Muscle of leg (tissue), 16 donors: ENCODE measurements at places on chromosomes 5 and 9. TPM values are rescaled to one million over a fixed set of nuclear protein-coding genes. Genes with fewer than 3 reads are reported as not detected.

TPRN gene
- polyA plus RNA-seq = 7.8 TPM

SLC26A2 gene
- polyA plus RNA-seq = 10.1 TPM

GRCh38 chr5:81553567-81554212, 159.8 kb upstream of the ACOT12 start:
- peak overlapping the region; percentile 39 for H3K27ac ChIP-seq
- H3K4me1 ChIP-seq = no peaks in the 10 kb centered on the region
- no peak overlapping the region for H3K4me3 ChIP-seq
- no peaks in the 10 kb centered on the region for H3K27me3 ChIP-seq

MGAT4B gene
- 68.7 TPM for polyA plus RNA-seq

PHF24 gene
- polyA plus RNA-seq = 0.54 TPM

SLCO4C1 gene
- polyA plus RNA-seq = 1.6 TPM

GRCh38 chr9:34540827-34541226, 18.0 kb upstream of the ENHO start:
- H3K27ac ChIP-seq = no peak overlapping the region
- DNase-seq = no peak
- H3K4me3 ChIP-seq = no peak overlapping the region
- H3K27me3 ChIP-seq = peaks cover 14% of the 10 kb centered on the region

- no peak overlapping the region for H3K27ac ChIP-seq
- H3K27me3 ChIP-seq = no peaks in the 10 kb centered on the region
- H3K4me1 ChIP-seq = no peaks in the 10 kb centered on the region
- no peak overlapping the region for H3K4me3 ChIP-seq
- DNase-seq = no peak
- H3K36me3 ChIP-seq = no peaks in the 10 kb centered on the region
Measured at GRCh38 chr9:98234245-98234825, 21.1 kb downstream of the TBC1D2 start.

DNA sequence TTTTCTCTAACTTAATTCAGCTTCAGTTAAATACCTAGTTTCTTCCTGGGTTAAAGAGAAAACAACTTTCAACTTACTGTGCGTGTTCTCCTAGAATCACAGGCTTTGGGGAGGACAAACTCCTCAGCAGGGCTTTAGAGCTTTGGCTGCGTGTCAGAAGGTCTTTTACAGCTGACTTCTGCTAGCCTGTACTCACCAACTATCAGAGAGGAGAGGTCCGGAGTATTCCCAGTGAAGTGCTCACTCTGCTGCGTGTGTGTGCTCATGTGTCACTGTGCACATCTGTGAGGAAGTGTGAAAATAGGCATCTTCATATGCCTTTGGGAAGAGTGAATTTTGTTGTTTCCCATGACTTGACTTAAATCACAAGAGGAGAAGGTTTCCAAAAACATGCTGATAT, 423.2 kb upstream of the SGCD start:
- peak overlapping the region; percentile 2 for H3K27ac ChIP-seq
- no peaks in the 10 kb centered on the region for H3K27me3 ChIP-seq
- no peaks in the 10 kb centered on the region for H3K36me3 ChIP-seq
- no peak overlapping the region for H3K4me3 ChIP-seq
- DNase-seq = peak; percentile 67

GRCh38 chr5:131067636-131068035, 97.4 kb downstream of the HINT1 start:
- H3K36me3 ChIP-seq = no peaks in the 10 kb centered on the region
- DNase-seq = no peak
- no peaks in the 10 kb centered on the region for H3K4me1 ChIP-seq

DNA sequence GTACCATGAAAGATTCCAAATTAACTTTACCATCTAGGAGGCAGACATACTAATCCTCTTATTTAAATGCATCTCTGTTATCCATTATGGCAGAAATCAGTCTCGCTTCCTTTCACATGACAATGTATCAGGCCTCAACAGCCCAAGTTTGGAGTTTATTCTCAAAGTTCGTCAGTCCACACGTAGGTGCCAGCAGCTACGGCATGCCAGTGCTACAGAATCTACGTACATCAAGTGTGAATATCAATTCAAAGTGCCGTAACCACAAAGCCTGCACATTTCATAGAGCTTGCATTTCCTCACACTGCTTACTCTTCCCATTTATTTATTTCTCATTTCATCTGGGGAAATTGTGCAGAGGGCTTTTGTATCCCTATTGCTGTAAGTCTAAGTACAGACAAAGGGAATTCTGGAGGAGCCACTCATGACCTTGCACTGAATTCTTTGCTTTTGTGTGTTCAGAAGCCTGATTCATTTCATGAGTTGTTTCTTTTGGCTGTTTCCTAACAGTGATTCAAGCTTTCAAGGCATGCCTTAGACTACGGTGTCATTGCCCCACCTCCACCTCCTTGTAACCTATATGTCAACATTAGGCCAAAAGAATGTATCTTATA, 10.0 kb downstream of the ENC1 start:
- peak; percentile 44 for DNase-seq
- H3K27ac ChIP-seq = peak overlapping the region; percentile 45
- H3K36me3 ChIP-seq = peaks cover 52% of the 10 kb centered on the region

DNA sequence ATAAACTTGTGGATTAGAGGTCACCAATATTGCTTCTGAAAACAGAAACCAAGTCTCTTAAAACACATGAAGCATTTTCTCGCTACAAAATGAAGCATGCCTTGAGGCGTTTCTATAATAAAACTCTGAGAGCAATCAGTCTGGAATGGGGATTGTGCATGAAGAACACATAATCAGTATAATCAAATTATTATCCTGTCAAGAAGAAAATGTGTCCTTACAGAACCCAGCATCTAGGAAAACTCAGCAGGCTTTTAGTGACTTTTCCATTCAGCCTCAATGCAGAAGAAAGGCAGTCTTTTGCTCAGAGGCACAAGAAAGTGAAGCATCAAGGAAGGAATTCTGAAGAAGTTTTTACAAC, 121.9 kb downstream of the CDH18 start:
- no peaks in the 10 kb centered on the region for H3K36me3 ChIP-seq
- H3K4me1 ChIP-seq = no peaks in the 10 kb centered on the region
- no peak for DNase-seq
- no peak overlapping the region for H3K4me3 ChIP-seq

DNA sequence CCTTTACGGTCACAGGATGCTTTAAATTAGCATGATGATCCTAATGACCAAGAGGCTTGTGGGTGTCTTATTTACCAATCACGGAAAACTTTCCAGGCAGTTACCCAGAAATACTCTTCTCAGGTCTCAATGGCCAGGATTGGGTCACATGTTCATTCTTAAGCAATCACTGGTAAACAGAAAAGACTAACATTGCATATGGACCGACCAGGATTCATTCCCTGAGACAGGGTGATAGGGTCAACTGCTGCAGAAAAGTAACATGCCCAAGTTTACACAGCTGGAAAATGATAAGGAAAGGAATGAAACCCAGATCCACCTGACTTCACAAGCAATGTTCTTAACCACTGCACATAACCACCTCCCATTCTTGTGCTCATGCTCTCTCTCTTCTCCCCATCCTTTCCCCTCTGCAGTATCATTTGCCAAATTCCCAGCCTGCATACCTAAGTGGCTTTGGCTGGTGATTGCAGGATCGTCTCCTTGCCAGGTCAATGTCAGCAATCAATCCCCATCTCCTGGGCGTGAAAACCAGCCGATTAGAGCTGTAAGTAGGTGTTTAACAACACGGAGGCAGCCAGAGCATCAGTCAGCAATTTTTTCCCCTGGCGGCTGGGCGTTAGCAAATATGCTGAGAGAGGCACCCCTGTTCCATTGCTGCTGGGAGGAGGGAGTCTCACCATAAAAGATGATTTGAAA, 219.4 kb downstream of the NMUR2 start:
- peak; percentile 0 for DNase-seq
- H3K4me3 ChIP-seq = no peak overlapping the region
- H3K27ac ChIP-seq = no peak overlapping the region
- no peaks in the 10 kb centered on the region for H3K4me1 ChIP-seq
- H3K36me3 ChIP-seq = no peaks in the 10 kb centered on the region
- no peaks in the 10 kb centered on the region for H3K27me3 ChIP-seq

DNA sequence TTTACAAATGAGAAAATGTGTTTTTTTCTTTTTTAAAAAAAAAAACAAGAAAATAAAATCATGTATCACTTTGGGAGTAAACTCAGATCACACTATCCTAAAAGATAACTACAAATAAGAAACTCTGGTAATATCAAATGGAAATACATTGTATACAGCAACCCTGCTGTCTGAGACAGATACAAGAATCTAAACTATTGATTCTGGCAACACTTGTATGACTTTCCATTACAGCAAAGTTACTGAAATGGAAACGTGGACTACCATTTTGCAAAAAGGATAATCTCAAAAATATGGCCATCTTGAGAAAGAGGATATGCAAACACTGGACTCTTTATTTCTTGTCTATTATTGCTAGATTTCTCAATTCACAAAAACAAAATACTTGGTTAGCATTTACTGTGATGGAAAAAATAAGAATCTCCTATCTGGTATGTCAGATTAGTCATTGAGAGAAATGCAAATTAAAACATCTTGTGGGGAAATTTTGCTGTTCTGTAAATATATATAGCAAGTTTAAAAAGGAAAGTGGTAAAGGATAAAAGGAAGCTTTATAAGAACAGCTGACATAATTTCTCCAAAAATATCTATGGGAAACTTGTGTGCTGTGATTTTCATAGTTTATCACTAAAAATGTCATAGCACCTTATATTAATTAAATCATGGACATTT, 112.9 kb upstream of the FER start:
- no peak overlapping the region for H3K27ac ChIP-seq
- H3K4me3 ChIP-seq = no peak overlapping the region
- H3K27me3 ChIP-seq = no peaks in the 10 kb centered on the region
- DNase-seq = no peak
- no peaks in the 10 kb centered on the region for H3K36me3 ChIP-seq

- no peak overlapping the region for H3K4me3 ChIP-seq
- no peak overlapping the region for H3K27ac ChIP-seq
- H3K36me3 ChIP-seq = no peaks in the 10 kb centered on the region
- no peaks in the 10 kb centered on the region for H3K27me3 ChIP-seq
Measured at GRCh38 chr5:91443761-91444467, 60.8 kb upstream of the ARRDC3 start.

- H3K4me1 ChIP-seq = no peaks in the 10 kb centered on the region
- H3K4me3 ChIP-seq = no peak overlapping the region
- no peak overlapping the region for H3K27ac ChIP-seq
Measured at GRCh38 chr5:167244583-167244982, 1046.9 kb upstream of the WWC1 start.

CLIC3 gene
- polyA plus RNA-seq = 0.68 TPM

DNA sequence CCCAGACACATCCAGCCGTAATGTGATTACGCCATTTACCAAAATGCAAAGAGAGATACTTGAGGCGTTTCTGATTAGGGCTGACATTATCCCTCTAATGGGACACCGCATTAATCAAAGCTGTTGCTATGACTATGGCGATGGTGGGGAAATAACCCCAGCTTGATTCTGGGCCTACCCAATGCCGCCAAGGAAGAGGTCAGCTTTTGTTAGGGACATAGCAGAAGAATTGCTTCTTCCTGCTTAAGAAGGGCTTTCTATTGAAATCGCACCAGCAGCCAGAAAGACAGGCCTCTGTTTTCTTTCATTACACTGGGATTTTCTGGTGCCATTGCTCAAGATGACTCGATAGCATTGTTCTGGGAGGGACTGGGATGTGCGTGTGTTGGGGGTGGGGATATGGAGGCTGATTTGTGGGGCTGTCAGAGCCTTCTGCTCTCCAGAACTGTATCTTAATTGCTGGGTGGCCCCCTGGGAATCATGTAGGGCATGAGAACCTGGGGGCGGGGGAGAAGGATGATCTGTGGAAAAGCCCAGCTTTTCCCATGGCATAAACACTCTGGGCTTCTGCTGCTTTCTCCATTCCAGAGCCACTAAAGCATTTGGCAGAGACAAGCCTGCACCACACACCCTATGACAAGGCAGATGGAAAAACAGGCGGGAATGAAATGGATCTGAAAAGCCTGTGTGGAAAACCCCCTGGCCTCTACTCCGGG, 106.5 kb upstream of the RAD23B start:
- DNase-seq = peak; percentile 91
- H3K4me3 ChIP-seq = no peak overlapping the region
- no peaks in the 10 kb centered on the region for H3K36me3 ChIP-seq
- peak overlapping the region; percentile 15 for H3K27ac ChIP-seq
- peaks cover 31% of the 10 kb centered on the region for H3K4me1 ChIP-seq
- no peaks in the 10 kb centered on the region for H3K27me3 ChIP-seq

IFNA13 gene
- not detected for polyA plus RNA-seq

DNA sequence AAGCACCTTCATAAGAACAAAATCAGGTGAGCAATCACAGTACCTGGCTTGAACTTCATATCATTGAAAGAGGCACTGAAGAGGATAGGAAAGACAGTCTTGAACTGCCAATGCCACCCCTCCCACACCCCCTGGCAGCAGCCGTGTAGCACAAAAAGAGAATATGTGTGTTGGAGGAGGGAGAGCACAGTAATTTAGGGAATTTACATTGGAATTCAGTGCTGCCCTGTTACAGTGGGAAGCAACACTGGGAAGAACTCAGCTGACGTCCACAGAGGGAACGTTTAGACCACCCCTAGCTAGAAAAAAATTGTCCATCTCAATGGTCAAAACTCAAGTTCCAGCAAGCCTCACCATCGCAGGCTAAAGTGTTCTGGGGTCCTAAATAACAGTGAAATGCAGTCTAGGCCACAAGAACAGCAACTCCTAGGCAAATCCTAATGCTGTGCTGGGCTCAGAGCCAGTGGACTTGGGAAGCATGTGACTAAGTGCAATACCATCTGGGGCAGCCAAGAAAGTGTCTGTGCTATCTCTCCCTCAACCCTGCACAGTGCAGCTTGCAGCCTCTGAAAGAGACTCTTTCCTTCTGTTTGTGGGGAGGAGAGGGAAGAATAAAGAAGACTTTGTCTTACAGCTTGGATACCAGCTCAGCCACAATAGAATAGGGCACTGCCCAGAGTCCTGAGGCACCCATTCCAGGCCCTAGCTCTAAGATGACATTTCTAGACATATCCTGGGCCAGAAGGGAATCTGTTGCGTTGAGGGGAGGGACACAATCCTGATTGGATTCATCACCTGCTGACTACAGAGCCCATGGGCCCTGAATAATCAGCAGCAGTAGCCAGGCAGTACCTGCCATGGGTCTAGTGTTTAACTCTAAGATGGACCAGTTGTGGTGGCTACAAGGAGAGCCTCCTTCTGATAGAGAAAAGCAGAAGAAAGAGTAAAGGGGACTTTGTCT, 62.1 kb upstream of the VLDLR start:
- H3K36me3 ChIP-seq = no peaks in the 10 kb centered on the region
- DNase-seq = peak; percentile 95
- H3K27me3 ChIP-seq = no peaks in the 10 kb centered on the region
- peaks cover 17% of the 10 kb centered on the region for H3K4me1 ChIP-seq
- H3K4me3 ChIP-seq = no peak overlapping the region

PLCXD3 gene
- polyA plus RNA-seq = 0.05 TPM

- peaks cover 1% of the 10 kb centered on the region for H3K27me3 ChIP-seq
- H3K36me3 ChIP-seq = no peaks in the 10 kb centered on the region
- H3K4me1 ChIP-seq = peaks cover 41% of the 10 kb centered on the region
- no peak overlapping the region for H3K27ac ChIP-seq
- DNase-seq = no peak
Measured at GRCh38 chr9:129555512-129556215, 65.2 kb downstream of the C9orf50 start.

GRCh38 chr5:147519380-147519779, 9.5 kb upstream of the DPYSL3 start:
- no peaks in the 10 kb centered on the region for H3K27me3 ChIP-seq
- no peak overlapping the region for H3K27ac ChIP-seq
- H3K4me1 ChIP-seq = no peaks in the 10 kb centered on the region
- H3K4me3 ChIP-seq = no peak overlapping the region
- H3K36me3 ChIP-seq = no peaks in the 10 kb centered on the region

SLC46A2 gene
- not detected for polyA plus RNA-seq
